Stimulated activated CD4-positive, alpha-beta T cell treated with anti-CD3 and anti-CD28 coated beads, Interleukin-1b, Interleukin-23, amount 100 ng/mL, for 1 hour (primary cell): ENCODE measurements at places on chromosomes 13 and 19.

- DNase-seq: no peak
These were observed 15.2 kb upstream of the THSD1 start for GRCh38 chr13:52421216-52421615.

DNA sequence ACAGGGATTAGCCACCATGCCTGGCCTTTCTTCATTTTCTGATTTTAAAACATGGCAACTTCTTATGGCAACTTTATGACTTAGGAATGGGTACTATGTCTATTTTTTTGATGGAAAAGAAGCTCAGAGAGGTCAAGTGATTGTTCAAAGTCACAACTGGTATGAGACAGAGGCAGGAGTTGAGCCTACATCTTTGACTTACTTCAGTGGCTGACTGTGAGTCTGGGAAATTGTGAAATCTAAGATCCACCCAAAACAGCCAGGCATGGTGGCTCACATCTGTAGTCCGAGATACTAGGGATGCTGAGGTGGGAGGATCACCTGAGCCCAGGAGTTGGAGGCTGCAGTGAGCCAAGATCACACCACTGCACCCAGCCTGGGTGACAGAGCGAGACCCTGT is 2.4 kb upstream of the ACTL9 start:
- DNase-seq: no peak

- no peak for DNase-seq
These were observed 140.2 kb downstream of the KLF5 start for GRCh38 chr13:73198991-73199411.

DNA sequence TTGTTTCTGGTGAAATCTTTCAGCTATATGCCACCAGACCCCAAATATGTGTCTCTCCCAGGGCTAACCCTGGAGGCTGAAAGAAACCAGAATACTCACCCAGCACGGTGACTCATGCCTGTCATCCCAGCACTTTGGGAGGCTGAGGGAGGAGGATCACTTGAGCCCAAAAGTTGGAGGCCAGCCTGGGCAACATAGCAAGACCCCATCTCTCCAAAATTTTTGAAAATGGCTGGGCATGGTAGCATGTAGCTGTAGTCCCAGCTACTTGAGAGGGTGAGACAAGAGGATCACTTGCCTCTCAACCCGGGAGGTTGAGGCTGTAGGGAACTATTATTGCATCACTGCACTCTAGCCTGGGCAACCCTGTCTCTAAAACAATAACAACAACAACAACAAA is 76.1 kb upstream of the UQCRFS1 start:
- no peak for DNase-seq

DNA sequence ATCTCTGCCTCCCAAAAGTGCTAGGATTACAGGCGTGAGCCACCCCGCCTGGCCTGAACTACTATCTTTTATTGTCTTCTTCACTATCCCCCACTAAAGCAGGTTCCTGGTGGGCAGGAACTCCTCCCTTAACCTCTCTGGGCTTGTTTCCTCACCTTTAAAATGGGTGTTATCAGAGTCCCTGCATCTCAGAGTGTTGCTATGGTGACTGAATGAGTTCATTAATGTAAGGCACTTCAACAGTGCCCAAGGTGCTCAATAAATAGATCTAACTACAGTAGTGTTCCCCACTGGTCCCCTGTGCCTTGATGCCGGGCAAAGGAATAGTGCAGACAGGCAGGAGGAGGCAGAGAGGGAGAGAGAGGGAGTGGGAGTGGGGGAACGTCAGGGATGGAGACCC is 20.5 kb downstream of the CCDC97 start:
- no peak for DNase-seq

DNA sequence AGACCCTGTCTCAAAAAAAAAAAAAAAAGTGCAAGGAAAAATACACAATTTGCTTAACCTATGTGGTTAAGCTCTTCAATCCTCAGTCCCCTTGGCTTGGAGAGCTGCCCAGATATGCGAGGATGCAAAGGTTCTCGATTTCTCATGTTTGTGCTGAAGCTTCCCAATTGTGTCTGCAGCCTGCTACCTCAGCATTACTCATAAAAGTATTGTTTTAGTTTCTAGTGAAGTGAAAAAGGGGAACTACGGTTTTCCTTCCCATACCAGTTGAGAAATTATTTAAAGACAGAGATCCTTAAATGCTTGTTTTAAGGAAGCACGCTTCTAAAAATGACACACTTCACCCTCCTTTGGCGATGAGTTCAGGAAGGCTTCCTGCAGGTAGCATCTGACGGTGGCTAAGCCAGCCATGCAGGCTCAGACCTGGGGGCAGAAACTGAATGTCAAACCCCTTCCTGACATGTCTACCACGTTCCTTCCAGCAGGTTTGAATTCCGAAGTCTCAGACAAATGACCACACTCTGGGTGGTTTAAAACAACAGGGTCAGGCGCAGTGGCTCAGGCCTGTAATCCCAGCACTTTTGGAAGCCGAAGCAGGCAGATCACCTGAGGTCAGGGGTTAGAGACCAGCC is 47.9 kb downstream of the RUBCNL start:
- no peak for DNase-seq

DNA sequence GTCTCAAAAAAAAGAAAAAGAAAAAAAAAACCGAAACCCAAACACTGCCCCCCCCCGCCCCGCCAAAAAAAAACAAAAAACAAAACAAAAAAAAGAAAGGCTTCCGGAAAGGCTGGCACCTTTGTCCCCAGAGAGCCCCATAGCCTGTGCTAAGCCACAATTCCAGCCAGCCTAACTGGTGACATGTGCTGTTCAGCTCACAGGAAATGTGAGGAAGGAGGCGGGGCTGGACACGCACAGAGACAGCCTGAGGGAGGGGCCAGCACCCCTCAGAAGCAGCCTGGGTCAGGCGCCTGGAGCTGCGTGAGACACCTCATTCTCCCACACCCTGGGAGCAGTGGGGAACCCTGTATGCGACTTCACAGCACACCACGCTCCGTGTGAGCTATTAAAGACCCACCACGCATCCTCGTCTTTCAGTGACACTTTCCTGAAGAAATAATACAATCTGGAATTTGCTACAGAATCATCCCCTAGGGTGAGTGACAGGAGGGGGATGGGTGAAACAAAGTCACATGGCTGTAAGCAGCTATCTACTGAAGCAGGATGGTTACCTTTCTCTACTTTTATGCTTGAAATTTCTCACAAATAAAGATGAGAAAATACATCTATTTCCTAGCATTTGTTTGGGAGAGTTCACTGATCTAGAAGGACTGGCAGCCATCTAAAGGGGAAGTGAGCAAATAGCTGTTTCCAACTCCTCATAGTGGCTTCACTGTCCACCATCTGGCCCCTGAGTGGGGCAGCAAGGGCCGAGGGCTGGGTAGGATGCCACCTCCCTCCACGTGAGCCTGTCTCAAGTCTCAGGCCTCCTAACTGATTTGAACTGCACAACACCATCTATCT is 12.3 kb upstream of the SLC35E1 start:
- peak; percentile 49 for DNase-seq

GRCh38 chr13:113864273-113864890 is 506 bp upstream of the GAS6 start:
- no peak for DNase-seq

DNA sequence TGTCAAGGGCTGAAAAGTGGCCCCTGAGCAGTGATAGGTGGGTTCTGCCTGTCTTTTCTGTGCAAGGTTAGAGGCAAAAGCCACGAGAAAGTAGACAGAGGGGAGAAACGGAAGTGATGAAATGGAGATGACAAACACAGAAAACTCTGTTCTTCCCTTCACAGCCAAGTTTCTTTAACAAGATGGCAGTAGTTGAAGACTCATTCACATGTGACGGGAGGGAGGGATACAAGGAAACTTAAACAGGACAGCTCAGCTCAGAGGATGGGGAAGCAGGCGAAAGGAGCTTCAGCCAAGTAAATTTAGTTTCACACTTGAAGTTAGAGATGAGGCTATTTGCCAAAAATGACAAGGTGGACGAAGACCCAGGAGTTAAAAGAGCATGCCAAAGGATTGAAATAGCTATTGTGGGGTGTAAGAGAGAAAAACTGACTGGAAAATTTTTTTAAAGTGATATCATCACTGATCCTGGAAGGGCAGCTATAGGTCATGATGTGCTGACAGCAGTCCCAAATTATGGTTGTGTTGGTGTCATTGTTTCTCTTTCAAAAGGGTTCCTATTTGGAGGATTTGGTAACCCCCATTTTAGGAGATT is 347.9 kb downstream of the EFNB2 start:
- no peak for DNase-seq

DNA sequence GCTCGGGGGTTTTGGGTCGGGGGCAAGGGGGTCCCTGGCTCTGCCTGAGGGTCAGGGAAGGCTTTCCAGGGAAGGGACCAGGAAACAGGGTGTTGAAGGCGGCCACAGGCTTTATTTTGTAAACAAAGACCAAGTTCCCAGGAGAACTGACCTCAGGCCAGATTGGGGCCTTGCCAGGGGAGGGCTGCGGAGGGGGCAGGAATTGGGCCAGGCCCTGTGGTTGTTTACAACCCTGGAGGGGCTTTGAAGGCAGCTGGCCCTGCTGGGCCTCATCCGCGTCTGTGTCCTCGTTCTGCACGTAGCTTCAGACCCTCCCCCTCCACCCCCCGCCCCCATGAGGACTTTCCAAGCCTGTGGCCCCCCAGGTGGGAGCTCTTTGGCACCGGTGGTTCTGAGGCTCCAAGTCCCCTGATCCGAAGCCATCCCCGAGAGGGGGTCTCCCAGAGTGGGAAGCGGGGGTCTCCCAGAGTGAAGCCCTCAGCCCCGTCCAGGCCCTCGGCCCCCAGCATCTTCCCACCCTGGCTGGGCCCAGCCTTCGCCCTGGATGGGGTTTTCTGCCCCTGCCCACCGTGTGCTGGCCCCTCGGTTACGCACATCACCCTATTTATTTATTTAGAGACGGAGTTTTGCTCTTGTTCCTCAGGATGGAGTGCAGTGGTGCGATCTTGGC is 13.5 kb upstream of the BSG start:
- no peak for DNase-seq

DNA sequence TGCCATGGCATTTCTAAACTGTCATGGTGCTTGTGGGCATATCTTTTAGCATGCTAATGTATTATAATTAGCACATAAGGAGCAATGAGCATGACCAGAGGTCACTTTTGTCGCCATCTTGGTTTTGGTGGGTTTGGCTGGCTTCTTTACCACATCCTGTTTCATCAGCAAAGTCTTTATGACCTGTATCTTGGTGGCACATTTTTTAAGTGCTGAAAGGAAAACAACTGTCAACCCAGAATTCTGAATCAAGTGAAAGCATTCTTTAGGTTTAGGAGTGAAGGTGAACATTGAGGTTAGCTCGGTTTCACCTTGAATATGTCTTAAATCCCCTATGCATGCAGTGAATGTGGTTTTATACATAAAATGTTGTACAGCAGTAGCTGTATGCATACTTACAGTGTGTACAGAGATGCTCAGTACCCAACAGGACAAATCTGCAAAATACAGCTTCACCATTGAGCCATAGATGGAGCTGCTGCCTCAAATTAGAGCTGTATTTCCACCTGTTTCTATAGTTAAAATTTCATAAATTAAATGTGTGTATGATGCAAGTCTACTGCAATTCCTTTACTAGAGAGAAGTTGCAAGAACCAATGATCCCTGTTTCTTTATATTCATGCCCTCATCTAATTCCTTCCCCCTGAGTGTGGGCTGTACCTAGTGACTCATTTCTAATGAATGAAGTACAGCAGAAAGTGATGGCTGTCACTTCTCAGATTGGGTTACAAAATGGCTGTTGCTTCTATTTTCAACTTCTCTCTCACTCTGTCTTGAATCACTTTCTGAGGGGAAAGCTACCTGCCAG is 25.2 kb upstream of the IGSF23 start:
- DNase-seq: no peak

- peak; percentile 6 for DNase-seq
These were observed 112.1 kb downstream of the ZIC5 start for GRCh38 chr13:99859178-99860177.

- peak; percentile 79 for DNase-seq
These were observed 2.0 kb upstream of the RNF126 start for GRCh38 chr19:664913-665443.

- DNase-seq: no peak
These were observed 174.1 kb upstream of the MYO16 start for GRCh38 chr13:108455320-108455719.

- DNase-seq: no peak
These were observed 449.8 kb downstream of the FGF9 start for GRCh38 chr13:22120646-22121045.

DNA sequence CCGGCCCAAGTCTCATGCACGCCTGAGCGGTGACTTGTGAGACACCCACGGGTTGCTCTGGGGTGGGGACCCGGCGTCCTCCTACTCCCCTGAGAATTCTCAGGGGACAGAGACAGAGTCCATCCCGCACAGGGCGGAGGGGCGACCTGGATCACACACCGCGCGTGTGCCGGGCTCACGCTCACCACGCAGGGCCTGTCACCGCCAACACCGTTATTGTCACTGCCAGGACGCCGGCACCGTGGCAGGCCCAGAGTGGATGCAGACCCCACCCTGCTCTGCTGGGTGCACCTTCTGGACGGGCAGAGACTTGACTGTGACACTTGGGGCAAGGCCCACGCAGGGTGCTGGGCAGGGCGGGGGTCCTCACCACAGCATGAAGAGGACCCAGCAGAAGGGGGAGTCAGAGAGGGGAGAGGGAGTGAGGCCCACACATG is 16.2 kb downstream of the MOB3A start:
- DNase-seq: no peak

DNA sequence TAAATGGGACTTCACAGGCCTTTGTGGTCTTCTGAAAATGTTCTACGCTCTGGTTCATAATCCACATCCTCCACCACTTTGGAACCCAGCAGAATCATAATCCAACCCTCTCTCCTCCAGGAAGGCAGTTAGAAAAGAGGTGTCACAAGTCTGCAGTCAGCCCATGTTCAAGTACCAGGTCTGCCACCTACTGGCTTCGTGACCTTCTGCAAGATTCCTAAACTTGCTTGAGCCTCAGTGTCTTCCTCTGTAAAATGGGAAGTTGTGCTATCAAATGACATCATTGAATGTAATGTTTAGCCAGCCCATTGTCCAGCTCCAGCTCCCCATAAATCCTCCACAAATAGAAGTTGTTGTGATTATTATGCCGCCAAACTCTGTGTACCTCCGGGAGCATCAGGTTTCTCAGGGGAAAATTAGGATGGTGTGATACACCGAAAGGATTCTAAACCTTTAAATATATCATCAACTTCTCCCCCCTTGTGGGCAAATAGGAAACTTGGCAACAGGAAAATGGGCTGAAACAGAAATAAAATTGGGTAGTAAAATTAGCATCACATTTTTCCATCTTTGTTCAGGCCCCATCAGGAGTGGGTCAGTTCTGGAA is 109.7 kb downstream of the NUFIP1 start:
- DNase-seq: no peak

DNA sequence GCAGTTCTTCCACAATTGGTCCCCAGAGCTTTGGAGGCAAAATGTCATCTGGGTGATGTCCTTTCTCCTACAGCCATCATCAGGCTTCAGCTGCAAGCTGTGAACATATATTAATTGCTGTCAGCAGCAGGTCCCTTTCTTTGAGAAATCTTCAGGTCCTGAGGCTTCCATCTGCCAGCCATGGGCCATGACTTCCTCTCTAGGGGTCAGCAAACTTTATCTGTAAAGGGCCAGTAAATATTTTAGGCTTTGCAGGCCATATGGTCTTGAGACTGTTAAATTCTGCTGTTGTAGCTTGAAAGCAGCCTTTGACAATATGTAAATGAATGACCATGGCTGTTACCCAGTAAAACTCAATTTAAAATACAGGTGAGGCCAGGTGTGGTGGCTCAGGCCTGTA is 27.1 kb downstream of the SERP2 start:
- no peak for DNase-seq
